Frontal cortex (tissue), 4 donors: ENCODE measurements at places on chromosomes 1 and 21. TPM values are rescaled to one million over a fixed set of nuclear protein-coding genes. Genes with fewer than 3 reads are reported as not detected.

Gene E2F2
- 1.2 TPM for total RNA-seq

Gene KIF17
- total RNA-seq = 10.2 TPM

Gene GRHL3
- not detected for total RNA-seq

Gene SLC6A17
- 16.7 TPM for total RNA-seq

Gene MYOG
- total RNA-seq = under 0.01 TPM

Gene C4BPB
- not detected for total RNA-seq

Gene GPN2
- 8.6 TPM for total RNA-seq

Gene PTGFRN
- total RNA-seq = 40.8 TPM

Gene GPR37L1
- total RNA-seq = 0.82 TPM

Gene PRAMEF18
- total RNA-seq = not detected

Gene TP73
- total RNA-seq = 0.41 TPM

Gene MPL
- not detected for total RNA-seq

Gene DCST2
- total RNA-seq = under 0.01 TPM
